ENCODE measurements at places on chromosomes 13 and 19.
A peak's percentile ranks its signal among the peaks of the same experiment; 100 is the strongest.

DNA sequence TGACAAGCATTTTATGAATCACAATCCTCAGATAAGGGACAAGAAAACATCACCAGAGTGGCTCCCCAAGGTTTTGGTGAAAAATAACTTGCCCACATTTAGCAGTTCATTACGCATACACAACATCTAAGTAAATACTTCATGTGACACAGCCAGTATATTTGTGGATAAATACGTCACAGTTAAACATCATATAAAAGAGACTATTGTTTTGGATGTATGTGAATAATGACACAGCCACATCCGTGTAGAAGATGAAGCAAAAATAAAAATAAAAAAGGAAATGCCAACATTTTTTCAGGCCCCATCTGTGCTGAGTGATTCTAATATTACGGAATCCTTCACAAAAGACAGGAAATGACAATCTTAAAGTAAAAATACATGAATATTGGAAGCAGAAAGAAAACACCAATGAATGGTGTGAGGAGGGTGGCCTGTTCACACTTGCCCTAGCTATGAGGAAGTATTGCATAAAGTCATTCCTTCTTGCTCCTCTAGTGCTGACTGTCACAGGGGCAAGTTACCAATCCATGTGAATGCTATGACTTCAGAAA lies 457.1 kb downstream of the KLF12 start:
- no peak for DNase-seq

GRCh38 chr13:108787700-108788414 lies 158.4 kb downstream of the MYO16 start:
- no peak for DNase-seq

- no peak for DNase-seq
Measured at GRCh38 chr19:4389511-4390016, 10.8 kb downstream of the SH3GL1 start.

DNA sequence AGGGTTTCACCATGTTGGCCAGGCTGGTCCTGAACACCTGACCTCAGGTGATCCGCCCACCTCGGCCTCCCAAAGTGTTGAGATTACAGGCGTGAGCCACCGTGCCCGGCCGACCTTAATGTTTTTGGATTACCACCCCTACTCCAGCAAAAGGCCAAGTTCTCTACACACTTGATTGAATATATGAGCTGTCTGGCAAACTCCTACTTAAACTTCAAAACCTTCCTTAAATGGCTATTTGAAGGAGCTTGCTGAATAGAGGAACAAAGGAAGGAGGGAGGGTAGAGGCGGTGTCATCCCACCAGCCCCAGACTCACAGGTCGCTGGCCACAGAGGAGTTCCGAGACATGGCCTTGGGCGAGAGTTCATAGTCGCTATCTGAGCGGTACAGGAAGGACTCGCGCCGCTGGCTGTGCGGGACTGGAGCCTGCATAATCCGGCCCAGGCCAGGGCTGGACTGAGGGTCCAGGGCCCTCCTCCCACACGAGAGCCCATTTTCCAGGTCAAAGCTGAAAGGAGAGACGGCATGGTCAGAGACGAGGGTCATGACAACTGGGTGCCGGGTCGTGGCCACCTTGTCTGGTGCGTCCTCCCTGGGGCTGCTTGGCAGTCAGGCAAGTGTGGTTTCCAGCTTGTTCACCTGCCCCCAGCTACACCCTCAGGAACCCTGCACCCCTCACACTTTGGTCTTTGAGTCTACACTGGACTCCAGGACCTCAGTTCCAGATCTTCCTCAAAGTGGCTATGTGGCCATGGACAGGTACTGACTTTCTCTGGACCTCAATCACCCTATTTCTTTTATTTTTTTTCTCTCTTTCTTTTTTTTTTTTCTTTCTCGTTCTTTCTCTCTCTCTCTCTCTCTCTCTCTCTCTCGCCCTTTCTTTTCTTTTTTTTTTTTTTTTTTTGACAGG lies 4.2 kb downstream of the PDE4C start:
- DNase-seq, result no peak

DNA sequence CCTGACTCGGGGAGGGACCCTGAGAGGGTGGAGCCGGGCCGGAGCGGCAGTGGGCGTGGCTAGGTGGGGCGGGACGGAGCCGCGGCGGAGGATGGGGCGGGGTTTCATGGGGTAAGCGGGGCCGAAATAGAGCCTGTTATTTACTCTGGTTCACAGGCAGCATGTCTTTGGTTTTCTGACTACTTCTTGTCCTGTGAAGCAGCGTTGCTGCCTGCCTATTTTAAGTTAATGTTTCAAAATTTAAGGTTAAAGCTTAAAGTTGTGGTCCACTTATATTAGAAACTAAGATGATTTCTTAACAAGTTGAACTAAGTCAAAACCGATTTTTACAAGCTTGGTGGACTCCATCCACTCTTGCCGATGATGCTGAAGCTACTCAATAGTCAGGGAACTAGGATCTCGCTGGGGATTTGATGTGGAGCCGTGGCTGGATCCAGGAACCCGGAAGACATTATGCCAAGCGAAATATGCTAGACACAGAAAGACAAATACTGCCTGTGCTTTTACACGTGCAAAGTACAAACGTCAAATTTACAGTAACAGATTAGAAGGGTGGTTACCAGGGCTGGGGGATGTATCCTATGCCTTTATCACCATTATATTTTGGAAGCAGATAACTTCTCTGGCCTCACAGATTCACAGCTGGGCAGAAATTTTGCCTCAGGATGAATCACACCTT lies 433 bp upstream of the ZNF616 start:
- peak; percentile 98 for DNase-seq

- no peak for DNase-seq
Measured at GRCh38 chr19:8501981-8502380, 459 bp downstream of the PRAM1 start.

GRCh38 chr19:5394551-5395505 lies 54.2 kb upstream of the PTPRS start:
- no peak for DNase-seq

DNA sequence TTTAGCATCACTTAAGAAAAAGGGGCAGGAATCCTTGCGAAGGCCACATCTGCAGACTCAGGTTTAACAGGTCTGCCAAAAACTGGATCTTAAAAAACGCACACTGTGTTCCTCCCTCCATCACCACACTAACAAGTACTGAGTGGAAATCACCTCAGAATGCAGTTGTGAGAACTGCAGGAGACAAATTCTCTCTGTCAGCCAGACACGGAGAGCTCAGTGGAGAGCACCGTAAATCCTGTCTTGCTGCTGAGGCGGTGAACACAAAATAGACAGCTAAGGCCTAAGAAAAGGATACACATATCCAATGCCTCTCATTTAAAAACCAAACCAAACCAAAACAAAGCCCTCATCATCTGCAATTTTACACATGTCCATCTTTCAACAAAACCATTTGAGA lies 1287.6 kb downstream of the EFNB2 start:
- no peak for DNase-seq

DNA sequence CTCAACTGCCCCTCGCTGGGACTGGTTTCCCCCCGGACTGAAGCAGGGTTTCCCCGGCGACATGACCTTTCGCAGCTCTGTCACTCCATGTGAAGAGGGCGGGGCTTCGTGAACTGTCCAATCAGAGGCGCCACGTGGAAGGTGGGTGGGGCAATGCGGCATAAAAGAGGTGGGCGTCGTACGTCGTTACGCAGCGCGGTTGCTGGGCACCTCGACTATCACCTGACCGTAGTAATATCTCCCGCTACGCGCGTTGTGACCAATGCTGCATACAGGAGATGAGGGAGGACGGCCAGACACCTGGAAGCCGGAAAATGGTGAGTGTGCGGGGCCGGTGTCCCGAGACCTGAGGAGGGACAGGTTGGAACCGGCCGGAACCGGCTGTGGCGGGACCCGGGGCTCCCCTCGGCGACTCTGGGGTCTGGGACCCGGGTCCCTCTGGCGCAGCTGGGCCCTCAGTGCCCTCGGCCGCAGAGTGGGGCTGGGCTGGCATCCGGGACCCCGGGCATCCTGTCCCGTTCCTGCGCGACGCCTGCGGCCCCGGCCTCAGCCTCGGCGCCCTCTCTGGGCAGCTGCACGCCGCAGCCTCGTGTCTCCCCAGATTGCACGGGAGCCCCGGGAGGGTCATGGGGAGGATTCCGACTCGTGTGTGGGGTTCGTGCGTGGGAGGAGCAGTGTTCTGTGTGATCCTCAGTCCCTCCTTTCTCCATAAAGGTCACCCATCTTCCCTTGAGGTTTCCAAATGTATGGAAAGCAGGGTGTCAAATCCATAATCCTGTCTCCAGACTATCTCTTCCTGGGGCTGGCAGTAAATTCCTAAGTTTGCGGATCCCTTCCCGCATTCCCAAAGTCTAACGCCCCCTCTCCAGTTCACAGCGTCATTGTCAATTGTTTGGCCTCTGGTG lies 32.2 kb downstream of the ZNF136 start:
- peak; percentile 71 for DNase-seq

GRCh38 chr13:45799451-45799850 lies 52.1 kb downstream of the SIAH3 start:
- DNase-seq, result no peak

GRCh38 chr19:54465426-54466109 lies 2.0 kb upstream of the LENG9 start:
- DNase-seq, result no peak

Data from stimulated activated CD4-positive, alpha-beta T cell treated with anti-CD3 and anti-CD28 coated beads, Interleukin-12 subunit alpha, Interleukin-12 subunit beta, amount 100 ng/mL, for 4 hours (primary cell).